ENCODE measurements at places on chromosomes 16 and 17. TPM values are rescaled to one million over a fixed set of nuclear protein-coding genes. Genes with fewer than 3 reads are reported as not detected.
A peak's percentile ranks its signal among the peaks of the same experiment; 100 is the strongest.

Gene MT4
- total RNA-seq = not detected

Gene MYOCD
- under 0.01 TPM for total RNA-seq

Gene TMC7
- total RNA-seq = 0.25 TPM

Gene DERL2
- total RNA-seq = 70.7 TPM

Gene MLX
- 29.3 TPM for total RNA-seq

Gene SOCS7
- 9.9 TPM for total RNA-seq

Gene LPO
- not detected for total RNA-seq

Gene ATP1B2
- not detected for total RNA-seq

Gene TSR3
- 88.0 TPM for total RNA-seq

Gene LRRC37B
- 5.1 TPM for total RNA-seq

- H3K4me3 ChIP-seq = peak overlapping the region; percentile 89
- H3K4me1 ChIP-seq = peaks cover 46% of the 10 kb centered on the region
- peak; percentile 68 for DNase-seq
- H3K36me3 ChIP-seq = no peaks in the 10 kb centered on the region
- H3K27ac ChIP-seq = peak overlapping the region; percentile 48
Observed at GRCh38 chr16:73058616-73059409, 10.9 kb upstream of the ZFHX3 start.

- no peak overlapping the region for H3K4me3 ChIP-seq
- no peak for DNase-seq
- no peaks in the 10 kb centered on the region for H3K4me1 ChIP-seq
- no peaks in the 10 kb centered on the region for H3K27me3 ChIP-seq
Observed at GRCh38 chr16:3413730-3414379, 12.8 kb downstream of the ZNF174 start.

DNA sequence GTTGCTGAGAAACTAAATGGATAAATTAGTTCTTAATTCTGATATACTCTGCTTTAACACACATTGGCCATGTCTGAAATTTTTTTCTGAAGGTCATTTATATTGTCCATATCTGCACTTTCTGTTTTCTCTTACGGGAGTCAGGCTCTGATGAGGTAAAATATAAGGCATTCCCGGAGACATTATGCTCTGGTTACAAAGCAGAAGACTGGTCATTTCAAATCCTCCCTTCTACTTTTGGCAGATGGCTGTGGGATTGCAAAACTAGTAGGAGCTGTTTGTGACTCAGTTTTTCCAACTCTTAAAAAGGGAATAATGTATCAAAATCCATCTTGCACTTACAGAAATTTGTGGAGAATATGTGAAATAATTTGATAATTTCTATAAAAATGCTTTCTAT lies 92.2 kb upstream of the CPHXL start:
- no peaks in the 10 kb centered on the region for H3K36me3 ChIP-seq
- no peaks in the 10 kb centered on the region for H3K27me3 ChIP-seq
- peak; percentile 23 for DNase-seq

DNA sequence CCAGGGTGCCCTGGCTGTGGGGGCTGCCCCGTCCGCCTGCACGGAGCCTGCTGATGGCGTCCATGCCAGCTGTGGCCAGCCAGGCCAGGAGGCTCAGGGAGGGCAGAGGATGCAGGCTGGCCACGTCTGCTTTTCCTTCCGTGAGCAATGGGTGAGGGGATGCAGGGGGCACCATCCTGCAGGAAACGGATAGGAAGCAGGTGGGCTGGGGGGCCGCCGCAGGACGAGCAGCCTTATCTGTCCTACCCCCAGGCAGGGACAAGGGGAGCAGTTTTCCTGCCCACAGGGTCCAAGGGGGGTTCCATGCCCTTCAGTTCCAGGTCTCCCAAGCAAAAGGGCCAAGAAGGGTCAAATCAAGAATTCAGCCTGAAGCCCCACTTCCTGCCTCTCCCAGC lies 6.8 kb downstream of the DUS1L start:
- no peaks in the 10 kb centered on the region for H3K27me3 ChIP-seq
- no peak for DNase-seq
- H3K36me3 ChIP-seq = no peaks in the 10 kb centered on the region
- H3K4me1 ChIP-seq = no peaks in the 10 kb centered on the region
- no peak overlapping the region for H3K4me3 ChIP-seq
- H3K27ac ChIP-seq = no peak overlapping the region

DNA sequence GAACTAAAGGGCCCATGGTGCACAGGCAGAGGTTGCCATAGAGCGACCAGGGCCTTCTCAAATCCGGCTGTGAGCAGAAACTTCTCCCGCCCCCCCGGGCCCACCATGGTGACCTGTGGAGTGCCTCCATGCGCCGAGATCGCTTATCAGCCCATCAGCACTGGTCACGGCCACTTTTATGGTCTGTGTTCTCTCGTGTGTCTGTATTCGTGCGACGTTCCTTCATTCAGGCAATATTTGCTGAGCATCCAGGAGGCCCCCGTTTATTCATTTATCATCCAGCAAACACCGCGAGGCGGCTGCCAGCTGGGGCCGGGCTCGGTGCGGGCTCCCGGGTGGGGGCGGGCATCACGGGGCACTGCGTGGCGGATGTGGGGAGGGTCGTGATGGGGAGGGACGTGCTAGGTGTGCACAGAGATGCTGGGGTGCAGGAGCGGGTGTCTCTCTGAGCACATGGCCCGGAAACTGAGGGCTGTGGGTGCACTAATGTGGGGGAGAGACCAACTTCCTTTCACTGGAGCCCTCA lies 88.0 kb upstream of the CBX4 start:
- H3K4me1 ChIP-seq = no peaks in the 10 kb centered on the region
- no peak overlapping the region for H3K4me3 ChIP-seq
- H3K36me3 ChIP-seq = no peaks in the 10 kb centered on the region
- no peak for DNase-seq
- H3K27me3 ChIP-seq = peaks cover 19% of the 10 kb centered on the region

DNA sequence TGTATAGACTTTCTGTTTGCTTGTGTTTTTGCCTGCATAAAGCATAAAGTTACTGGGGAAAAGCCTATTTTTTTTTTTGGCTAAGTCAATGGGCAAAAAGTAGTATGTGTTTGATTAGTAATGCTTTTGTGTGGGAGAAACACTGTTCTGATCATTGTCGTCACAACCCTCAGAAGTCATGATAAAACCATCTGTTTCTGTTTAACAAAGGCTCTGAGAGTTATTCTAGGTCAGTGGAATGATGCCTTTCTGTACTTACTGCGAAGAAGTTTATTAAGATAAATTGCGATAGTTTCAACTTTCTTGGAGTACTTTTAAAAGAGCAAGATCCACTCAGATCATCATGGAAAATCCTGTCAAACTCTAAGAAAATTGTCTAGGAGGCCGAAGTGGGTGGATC lies 80.9 kb downstream of the PRKCA start:
- peaks cover 48% of the 10 kb centered on the region for H3K4me1 ChIP-seq
- H3K4me3 ChIP-seq = peak overlapping the region; percentile 48
- no peaks in the 10 kb centered on the region for H3K27me3 ChIP-seq
- H3K27ac ChIP-seq = peak overlapping the region; percentile 90
- H3K36me3 ChIP-seq = no peaks in the 10 kb centered on the region

DNA sequence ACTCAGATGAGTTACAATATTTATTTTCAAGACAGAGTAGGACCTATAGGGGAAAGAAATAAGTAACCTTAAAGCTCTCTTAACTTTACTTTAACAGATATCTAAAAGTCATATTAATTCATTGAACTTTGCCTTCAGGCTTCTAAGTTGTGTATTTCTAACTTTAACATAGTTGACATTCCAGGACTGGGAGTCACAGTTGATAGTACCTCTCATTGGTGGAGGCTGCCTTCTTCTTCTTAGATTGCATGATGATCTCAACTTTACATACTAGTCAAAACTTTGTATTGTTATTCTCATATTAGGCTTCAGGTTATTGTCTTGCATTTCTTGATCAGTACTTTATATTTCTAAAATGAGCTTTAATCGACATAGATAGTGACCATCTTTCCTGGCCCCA lies 350.1 kb upstream of the KIF2B start:
- H3K36me3 ChIP-seq = no peaks in the 10 kb centered on the region
- no peaks in the 10 kb centered on the region for H3K27me3 ChIP-seq
- no peaks in the 10 kb centered on the region for H3K4me1 ChIP-seq

DNA sequence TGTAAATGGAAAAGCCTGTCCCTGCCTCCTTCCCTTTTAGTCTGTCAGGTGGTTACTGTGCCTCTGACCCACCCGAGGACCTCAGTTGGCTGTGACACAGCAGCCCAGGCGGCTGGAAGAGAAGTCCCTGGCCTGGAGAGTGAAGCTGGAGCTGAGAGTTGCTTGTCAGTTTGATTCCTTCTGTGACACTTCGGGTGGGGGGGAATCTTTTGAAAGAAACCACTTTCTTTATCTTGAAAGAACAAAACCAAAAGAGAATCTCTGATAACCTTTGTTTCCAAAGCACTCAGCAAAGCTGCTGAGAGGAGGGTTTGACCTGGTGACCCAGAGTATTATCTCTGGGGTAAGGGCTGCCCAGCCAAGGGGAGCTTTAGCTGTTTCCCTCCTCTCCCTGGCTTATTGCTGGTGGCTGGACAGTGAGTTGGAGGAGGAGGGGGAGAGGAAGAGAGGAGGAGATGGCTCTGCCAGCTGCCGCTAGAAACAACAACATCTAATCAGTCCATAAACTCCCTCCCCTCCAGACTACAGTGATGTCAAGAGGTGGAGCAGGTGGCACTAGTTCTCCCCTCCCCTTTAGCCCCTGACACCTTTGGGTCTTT lies 34.0 kb downstream of the YPEL2 start:
- no peak for DNase-seq
- peaks cover 59% of the 10 kb centered on the region for H3K4me1 ChIP-seq
- H3K27ac ChIP-seq = no peak overlapping the region
- no peak overlapping the region for H3K4me3 ChIP-seq
- H3K36me3 ChIP-seq = no peaks in the 10 kb centered on the region

- no peak within 1 kb of the TSS for H3K4me3 ChIP-seq
- no peaks in the 10 kb centered on the region for H3K4me1 ChIP-seq
- DNase-seq = no peak
- no peaks in the 10 kb centered on the region for H3K27me3 ChIP-seq
- H3K27ac ChIP-seq = no peak within 1 kb of the TSS
Observed at GRCh38 chr17:58487589-58488427, at the start of gene HSF5. Gene HSF5, minus strand, starts transcription at chr17:58488408. Its CDS starts 134 bp downstream, at chr17:58488274.

DNA sequence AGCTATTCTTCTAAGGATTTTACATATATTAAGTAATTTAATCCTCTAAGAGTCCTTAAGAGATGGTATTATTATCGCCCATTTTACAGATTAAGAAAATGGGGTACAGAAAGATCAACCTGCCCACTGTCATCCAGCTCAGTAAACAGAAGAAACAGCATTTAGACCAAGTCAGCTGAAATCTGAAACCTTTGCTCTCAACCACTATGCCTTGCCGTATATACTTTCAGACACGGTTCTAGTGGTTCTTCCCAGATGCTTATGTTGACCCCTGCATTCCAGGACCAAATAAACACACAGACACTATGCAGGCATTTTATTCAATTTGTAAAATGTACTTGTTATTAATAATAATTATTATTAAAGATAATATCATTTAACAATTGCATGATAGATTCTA lies 854.8 kb downstream of the KCNJ2 start:
- no peak overlapping the region for H3K27ac ChIP-seq
- H3K4me3 ChIP-seq = no peak overlapping the region
- H3K36me3 ChIP-seq = no peaks in the 10 kb centered on the region
- no peaks in the 10 kb centered on the region for H3K27me3 ChIP-seq
- H3K4me1 ChIP-seq = no peaks in the 10 kb centered on the region

GRCh38 chr16:76336112-76336511 lies 58.9 kb downstream of the CNTNAP4 start:
- no peak for DNase-seq
- no peaks in the 10 kb centered on the region for H3K36me3 ChIP-seq
- no peaks in the 10 kb centered on the region for H3K4me1 ChIP-seq
- H3K4me3 ChIP-seq = no peak overlapping the region

DNA sequence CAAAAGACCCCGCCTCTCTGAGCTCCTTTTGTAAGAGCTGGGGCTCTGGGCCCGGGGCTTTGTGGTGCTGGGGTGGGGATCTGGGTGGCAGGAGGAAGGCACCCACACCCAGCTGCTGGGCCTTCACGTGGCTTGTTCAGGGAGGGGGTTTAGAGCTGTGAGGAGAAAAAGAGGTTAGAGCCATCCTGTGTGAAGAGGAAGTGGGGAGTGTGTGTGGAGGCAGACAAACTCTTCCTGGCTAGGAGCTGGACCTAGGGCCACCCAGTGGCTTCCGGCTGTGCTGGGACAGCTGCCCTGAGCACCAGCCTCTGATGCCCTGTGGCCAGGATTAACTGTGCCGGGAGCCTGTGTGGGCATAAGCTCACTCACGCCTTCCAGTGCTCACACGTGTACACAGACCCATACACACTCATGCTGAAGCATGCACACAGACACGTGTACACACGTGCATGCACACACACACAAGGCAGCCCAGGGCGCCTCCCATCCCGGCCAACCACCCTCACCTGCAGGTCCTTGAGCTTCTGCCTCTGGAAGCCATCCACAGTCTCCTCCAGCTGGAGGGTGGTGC lies 7.4 kb downstream of the CIBAR2 start:
- H3K36me3 ChIP-seq = no peaks in the 10 kb centered on the region
- no peak overlapping the region for H3K27ac ChIP-seq
- no peaks in the 10 kb centered on the region for H3K4me1 ChIP-seq
- no peak for DNase-seq

DNA sequence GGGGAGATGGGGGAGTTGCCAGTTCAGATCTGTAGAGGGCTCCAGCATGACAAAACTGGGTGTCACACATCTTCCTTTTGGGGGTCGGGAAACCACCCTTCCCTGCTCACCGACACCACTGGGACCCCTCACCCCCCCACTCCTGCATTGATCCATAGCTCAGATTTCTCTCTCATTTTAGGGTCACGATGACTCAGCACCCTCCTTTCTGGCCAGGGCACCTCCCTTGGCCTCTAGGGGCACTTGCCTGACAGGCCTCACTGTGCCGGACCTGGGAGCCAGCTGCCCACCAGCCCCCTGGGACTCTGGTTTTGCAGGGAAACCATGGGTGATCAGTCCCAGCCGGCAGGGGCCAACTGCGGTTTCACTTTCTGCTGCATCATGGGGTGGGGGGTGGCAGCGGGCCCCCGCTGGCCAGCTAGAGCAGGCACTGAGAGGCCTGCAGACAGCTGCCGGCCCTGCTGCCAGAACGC lies 239.4 kb downstream of the MRTFB start:
- no peaks in the 10 kb centered on the region for H3K36me3 ChIP-seq
- no peaks in the 10 kb centered on the region for H3K27me3 ChIP-seq
- H3K4me1 ChIP-seq = peaks cover 58% of the 10 kb centered on the region
- peak overlapping the region; percentile 45 for H3K4me3 ChIP-seq
- peak overlapping the region; percentile 83 for H3K27ac ChIP-seq
- peak; percentile 67 for DNase-seq

GRCh38 chr17:39553341-39553945 lies 54.3 kb downstream of the NEUROD2 start:
- peaks cover 23% of the 10 kb centered on the region for H3K4me1 ChIP-seq
- peak; percentile 84 for DNase-seq
- H3K4me3 ChIP-seq = no peak overlapping the region
- no peak overlapping the region for H3K27ac ChIP-seq
